Parietal lobe (tissue), 2 donors: ENCODE measurements at places on chromosomes 6 and 20. TPM values are rescaled to one million over a fixed set of nuclear protein-coding genes. Genes with fewer than 3 reads are reported as not detected.

PRDM1 gene
- 2.5 TPM for total RNA-seq

UBD gene
- not detected for total RNA-seq

PDYN gene
- total RNA-seq = 1.6 TPM

BPIFB2 gene
- not detected for total RNA-seq

LRRC73 gene
- 4.1 TPM for total RNA-seq
